ENCODE measurements at places on chromosomes 6 and 20.

DNA sequence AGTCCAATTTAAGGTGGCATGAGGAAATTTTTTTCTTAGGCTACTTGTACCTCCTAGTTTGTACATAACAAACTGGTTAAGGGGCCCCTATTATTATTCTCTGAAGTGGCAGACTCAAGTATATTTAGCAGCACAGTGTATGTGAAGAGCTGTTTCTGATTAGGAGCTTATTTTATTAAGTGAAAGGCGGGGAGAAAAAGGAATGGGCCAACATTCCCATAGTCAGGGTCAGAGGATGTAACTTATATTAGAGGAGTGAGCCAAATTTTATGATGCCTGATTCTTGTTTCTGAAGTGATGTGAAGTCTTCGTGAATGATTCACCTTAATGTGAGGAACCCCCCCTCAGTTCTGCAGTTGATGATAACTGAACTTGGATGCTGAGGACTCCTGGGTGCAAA, 2.8 kb downstream of the HECA start:
- DNase-seq: no peak

GRCh38 chr6:126873351-126873750, 245.1 kb upstream of the RSPO3 start:
- no peak for DNase-seq

DNA sequence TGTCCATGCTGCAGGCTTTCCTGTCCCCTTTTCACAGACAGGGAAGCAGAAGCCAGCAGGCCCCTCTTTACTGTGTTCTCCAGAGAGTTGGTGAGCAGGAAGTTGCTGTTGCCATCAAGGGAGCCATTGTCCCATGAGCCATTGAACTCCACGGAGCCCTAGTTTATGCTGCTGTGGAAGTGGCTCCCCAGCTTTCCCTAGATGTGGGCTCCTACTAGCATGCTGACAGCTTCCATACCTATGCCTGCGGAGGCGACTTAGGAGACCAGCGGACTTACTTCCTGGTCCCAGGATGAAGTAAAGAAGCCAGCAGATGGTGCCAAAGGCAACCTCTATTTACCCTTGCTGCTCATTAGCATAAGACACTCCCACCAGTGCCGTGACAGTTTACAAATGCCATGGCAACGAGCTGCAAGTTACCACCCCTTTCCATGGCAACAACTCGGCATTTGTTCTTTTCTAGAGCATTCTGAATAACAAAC, 30.8 kb upstream of the FKBP1A start:
- DNase-seq: no peak

GRCh38 chr20:21099751-21100577, 6.2 kb downstream of the LINC00237 start:
- peak; percentile 54 for DNase-seq

DNA sequence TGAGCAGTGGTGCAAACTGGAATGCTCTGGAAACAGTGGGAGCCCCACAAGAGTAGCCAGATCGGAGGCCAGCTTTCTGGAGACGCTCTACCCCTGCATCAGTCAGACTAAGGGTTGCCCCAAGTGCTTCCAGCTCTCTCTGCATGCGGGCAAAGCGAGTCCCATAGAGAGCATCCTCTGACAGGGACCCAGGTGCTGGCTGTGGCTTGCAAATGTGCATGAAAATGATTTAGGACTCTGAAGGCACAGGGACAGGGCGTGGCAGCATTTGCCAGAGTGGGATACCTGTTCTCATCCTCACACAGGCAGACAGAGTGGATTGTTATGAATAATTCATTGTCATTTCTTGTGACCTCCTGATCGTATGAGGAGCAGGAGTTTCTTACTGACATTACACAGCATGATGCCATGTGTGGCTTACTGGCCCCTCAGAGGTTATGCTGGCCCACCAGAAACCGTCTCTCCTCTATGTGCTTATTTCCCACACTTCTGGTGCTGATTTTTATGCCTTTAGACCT, 10.3 kb downstream of the RIN2 start:
- no peak for DNase-seq

DNA sequence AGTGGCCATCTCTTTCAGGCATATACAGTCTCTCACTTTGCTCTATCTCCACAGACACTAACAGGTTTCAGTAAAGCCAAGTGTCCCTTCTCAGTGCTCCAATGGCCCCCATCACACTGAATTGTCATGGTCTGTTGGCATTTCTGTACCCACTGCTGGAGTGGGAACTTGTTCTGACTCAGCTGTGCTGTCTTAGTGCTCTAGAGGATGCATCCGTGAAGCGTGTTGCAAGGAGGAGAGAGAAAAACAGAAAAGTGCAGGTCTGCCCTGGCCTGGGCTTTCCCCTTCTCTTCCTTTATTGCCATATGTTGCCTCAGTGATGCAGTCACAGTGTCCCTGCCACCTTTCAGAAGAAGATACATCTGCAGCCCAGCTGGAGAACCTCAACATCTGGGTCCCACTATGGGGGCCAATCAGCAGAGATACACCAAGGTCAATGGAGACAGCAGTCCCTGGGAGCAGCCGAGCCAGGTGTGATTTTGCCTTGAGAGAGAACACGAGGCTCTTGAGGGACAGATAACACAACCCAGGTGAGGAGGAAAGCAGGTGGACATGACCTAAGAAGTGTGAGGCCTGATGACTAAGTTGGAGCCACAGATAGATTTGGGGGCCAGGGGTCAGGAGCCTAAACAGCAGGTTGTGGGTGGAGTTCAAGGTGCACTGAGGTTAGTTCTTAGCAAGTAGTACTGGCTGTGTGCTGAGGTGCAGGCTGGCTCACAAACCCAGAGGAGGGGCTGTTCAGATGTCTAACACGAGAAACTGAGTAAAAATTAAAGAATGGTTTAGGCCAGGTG, 5.6 kb upstream of the PLCG1 start:
- no peak for DNase-seq

- DNase-seq: no peak
Observed at GRCh38 chr20:57470666-57471495, 54.1 kb downstream of the CTCFL start.

DNA sequence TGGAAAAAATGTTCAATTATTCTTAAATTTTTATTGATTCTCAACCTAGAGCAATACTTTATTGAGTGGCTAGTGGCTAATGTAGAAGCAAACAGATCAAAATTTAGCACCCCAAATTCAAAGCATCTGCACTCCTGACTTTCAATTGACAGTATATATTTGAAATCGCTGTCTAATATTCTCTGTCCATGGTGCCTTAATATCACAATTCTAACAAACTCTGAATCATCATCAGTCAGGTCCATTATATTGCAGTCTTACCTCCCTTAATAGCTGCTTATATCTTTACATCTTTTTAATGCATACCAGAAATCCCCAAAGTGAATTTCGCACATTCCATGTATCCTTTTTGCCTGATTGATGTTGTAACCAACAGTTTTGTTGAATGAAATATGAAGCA, 134.9 kb downstream of the THEMIS start:
- DNase-seq: no peak

DNA sequence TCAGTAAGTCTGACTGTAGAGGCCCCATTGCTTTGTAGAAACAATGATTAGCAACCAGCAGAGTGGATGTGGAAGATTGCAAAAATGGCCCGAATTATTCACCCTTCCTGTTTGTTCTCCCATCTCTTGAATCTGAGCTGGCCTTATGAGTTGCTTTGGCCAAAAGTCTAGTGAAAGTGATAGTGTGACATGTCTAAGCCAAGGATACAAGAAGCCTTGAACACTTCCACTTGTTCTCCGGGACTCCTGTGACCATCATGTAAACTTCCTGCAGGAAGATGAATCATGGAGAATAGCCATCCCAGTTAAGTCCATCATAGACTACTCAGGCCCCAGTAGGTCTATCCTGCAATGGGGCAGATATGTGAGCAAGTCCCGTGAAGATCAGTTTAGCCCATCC, 252.0 kb upstream of the JAG1 start:
- DNase-seq: no peak

GRCh38 chr6:106116125-106116832, 30.1 kb downstream of the PRDM1 start:
- no peak for DNase-seq

DNA sequence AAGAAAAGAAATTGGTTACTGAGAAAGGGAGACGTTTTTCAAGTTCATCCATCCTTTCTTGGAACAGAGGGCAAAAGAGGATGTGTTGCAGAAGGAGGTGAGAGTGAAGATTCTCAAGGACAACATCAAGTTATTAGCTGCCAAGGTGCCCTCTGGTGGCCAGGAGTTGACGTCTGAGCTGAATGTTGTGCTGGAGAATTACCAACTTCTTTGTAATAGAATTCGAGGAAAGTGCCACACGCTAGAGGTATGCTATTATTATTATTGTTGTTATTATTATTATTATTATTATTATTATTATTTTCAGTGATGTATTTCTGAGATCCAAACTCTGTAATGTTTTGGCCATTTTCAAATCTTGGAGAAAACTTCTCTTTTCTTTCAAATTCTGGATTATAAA, 197.0 kb downstream of the UTRN start:
- peak; percentile 30 for DNase-seq

GRCh38 chr6:15073344-15073789, 172.5 kb upstream of the JARID2 start:
- DNase-seq: no peak

DNA sequence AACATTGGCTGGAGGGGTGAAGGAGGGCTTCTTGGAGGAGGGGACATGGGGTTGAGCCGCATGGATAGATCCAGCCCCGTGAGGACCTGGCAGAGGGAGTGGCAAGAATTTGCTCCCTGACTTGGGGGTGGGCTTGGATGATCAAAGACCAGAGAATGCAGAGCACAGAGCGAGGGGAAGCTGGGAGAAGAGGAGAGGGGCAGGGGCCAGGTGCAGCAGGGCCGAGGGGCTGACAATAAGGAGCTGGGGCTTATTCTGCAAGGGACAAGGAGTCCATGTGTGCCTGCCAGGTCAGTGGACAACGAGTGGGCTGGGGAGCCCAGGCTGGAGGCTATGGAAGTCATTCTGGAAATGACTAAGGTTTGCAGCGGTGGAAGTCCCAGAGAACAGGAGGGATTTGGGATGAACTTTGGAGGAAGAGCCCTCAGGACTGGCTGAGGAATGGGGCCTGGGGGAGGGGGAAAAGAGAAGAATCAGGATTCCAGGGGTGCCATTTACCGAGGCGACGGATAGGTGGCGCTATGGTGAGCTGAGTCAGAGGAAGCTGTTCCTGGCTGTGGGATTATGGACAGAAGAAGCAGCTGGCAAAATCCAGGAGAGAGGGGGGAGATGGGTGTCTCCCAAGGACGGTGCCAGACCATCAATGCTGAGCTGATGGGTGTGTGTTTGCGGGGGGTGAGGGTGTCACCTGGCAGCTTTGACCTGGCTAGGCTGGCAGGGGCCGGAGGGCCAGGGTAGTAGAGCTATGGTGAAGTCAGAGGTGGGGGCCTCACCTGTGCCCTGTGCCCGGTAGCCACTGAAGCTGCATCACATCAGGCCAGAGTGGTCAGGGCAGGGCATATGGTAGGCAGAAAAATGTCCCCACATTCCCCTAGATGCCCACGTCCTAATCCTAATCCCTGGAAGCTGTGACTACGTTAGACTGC, 7.8 kb downstream of the KCNG1 start:
- no peak for DNase-seq

DNA sequence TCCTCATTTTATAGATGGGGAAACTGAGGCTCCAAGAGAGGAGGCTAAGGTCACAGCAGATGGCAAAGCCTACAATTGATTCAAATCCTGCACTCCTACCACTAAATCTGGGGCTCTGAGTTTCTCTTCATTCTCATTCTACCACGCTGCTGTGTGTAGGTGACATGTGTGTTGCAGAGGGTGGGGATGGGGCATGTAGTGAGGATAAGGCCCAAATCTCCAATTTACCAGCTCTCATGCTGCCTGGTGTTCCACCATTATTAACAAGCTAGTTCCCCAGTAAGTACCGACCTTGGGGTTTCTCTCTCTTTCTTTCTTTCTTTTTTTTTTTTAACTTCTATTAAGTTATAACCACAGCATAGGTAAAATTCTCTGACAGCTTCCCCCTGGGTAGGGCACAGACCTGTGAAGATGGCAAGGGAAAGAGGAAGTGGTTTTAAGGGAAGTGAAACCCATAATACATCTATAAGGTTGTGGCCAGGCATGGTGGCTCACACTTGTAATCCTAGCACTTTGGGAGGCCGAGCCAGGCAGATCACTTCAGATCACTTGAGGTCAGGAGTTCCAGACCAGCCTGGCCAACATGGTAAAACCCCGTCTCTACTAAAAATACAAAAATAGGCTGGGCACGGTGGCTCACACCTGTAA, 13.0 kb upstream of the MATN4 start:
- peak; percentile 14 for DNase-seq

- DNase-seq: no peak
Observed at GRCh38 chr6:170532867-170533488, 20.1 kb downstream of the PSMB1 start.

DNA sequence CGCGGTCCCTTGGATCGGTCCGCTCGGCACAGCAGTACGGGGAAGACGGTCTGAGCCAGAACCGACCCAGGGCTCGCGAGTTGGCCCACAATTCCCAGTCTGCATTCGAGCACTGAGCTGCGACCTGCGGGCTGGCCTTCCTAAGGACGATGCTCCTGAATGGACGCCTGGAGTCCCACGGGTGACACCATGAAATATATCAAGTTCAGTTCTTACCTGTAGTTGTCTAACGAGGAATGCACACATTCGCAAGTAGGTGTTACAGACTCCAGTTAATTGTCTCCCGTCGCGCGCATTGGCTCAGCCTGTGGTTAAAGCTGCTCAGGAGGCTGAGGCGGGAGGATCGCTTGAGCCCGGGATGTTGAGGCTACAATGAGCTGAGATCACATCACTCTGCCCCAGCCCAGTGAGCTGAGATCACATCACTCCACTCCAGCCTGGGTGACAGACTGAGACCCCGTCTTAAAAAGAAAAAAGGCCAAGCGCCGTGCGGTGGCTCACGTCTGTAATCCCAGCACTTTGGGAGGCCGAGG, 802 bp downstream of the PEX7 start:
- DNase-seq: no peak

GRCh38 chr20:48275286-48276020, 490.2 kb upstream of the SULF2 start:
- DNase-seq: peak; percentile 3

All from immature natural killer cell (primary cell).